Spleen (tissue), 13 donors: ENCODE measurements at places on chromosomes 4 and X. TPM values are rescaled to one million over a fixed set of nuclear protein-coding genes. Genes with fewer than 3 reads are reported as not detected.

GRCh38 chr4:74675673-74676279, 118.5 kb downstream of the BTC start:
- DNase-seq: no peak

GRCh38 chrX:147485207-147485606, 426.5 kb upstream of the FMR1 start:
- peak; percentile 51 for DNase-seq

- no peak for DNase-seq
These were observed 21.3 kb downstream of the NOCT start for GRCh38 chr4:139036885-139037284.

- DNase-seq: no peak
These were observed 363.6 kb upstream of the FAM241A start for GRCh38 chr4:111781611-111782010.

- no peak for DNase-seq
These were observed 103.9 kb downstream of the SYTL5 start for GRCh38 chrX:38110231-38110630.

DIAPH2 gene
- polyA plus RNA-seq: 2.8 TPM
